ENCODE measurements at places on chromosomes 7 and 10.
A peak's percentile ranks its signal among the peaks of the same experiment; 100 is the strongest.

GRCh38 chr10:13450069-13450468, 78.7 kb downstream of the BEND7 start:
- DNase-seq, result no peak

DNA sequence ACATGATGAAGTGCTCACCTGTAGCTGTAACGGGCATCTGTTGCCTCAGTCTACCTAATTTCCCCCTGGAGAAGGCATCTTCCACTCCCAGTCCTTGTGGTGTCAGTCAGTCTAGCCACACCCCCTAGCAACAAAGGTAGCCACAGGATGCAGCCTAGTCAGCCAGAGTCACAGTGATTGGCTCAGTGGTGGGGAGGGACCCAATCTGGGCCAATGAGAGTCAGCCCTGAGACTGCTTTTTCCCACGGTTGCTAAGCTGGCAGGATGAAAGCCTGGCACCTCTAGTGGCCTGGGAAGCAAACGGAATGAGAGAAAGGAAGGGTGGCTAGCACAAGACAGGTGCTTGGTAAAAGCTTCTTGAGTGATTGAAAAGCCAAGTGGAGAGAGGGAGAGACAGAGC, 118.6 kb downstream of the SH3PXD2A start:
- peak; percentile 29 for DNase-seq

GRCh38 chr7:16061011-16061410, 360.3 kb downstream of the CRPPA start:
- DNase-seq, result no peak

DNA sequence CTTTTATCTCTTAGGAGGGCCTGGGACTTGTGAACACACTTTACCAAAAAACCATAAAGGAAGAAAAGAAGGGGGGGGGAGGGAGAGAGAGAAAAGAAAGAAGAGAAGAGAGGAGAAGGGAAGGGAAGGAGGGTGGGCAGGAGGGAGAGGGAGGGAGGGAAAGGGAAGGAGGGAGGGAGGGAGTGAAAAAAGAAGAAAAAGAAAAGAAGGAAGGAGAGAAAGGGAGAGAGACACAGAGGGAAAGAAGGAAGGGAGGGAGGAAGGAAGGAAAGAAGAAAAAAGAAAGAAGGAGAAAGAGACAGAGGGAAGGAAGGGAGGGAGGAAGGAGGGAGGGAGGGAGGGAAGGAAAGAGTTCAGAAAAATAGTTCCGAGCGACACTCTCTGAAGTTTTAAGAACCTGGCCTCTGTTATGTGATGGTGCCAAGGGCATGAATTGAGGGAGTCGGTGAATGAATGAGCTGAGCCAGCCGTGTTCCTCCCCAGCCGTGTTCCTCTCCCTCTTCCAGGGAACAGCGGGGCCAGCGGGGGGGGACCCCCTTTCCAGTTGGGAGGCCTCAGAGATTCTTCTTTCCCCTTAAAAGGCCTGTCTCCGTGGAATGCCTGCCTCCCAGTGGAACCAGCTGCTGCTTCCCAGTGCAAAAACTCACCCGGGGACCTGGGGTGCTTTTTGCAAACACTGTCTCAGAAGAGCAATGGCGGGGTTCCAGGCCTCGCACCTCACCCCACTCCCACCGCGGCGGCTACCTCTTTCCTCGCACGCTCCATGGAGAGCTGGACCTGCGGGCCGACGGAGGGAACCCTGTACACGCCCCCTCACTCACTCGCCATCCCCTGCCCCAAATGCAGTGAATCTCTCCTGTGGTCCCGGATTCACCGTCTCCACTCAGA, 84.1 kb downstream of the FOXL3 start:
- no peak for DNase-seq

DNA sequence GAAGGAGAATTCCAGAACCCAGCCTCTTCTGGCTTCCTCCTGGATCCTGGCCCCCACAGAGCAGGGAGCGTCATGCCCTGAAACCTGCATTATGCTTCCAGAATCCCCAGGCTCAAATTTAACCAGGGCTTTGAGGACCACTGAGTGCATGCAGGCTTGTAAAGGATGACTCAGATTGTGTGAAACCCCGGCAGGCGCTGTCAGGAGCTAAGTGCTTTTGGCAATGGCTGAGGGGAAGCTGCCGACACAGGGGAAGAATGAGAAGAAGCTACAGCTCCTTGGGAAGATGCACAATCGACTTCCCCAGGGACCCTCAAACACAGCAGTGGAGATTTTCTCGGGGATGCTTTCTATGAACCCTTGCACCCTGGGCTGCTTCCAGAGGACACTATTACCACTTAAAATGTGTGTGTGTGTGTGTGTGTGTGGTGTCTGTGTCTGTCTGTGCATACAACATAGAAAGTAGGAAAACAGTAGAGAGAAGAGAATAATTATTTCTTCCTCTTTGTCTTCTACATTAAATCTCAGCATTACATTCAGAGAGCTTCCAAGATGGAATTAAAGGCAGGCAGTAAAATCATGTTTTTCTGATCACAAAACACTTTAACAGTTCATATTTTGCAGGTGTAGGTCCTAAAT, 183.5 kb upstream of the INHBA start:
- no peak for DNase-seq

GRCh38 chr7:93559639-93560491, 14.7 kb downstream of the CALCR start:
- no peak for DNase-seq

DNA sequence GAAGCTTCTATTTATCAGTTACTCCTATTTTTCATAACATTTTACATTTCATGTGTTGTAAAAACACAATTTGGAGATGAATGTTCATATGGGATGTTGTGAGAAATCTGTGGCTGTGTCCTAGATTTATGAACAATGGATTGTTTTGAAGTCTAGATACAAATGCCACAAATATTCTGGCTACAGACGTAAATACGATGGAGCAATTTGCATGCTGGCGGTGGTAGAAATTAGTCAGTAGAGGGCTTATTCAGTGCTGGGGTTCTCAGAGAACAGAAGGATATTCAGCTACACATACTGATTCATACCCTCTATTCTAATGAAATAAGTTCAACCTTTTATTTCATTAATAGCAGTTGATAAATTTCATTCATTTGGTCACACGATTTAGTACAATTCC, 48.8 kb downstream of the PLPP4 start:
- no peak for DNase-seq

GRCh38 chr10:86684331-86685097, 16.2 kb downstream of the LDB3 start:
- DNase-seq, result no peak

GRCh38 chr10:118735294-118735693, 19.5 kb downstream of the CACUL1 start:
- DNase-seq, result no peak

DNA sequence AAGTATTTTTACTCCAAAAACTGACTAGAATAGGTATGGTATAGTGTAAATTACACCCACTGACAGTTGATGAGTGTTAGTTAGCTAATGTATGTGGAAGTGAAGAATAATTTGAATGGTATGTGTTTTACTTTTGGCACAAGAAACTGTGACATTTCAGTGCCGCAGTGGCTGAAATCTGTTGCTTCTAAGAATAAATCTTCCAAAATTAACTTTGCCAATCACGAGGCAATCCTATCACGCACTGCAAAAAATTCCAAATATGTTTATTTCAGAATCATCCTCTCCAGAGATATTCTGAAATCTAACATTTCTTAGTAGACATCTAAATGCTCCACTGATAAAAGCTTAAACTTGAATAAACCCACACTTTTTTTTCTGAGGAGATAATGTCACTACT, 61.2 kb downstream of the PCLO start:
- DNase-seq, result no peak

GRCh38 chr7:48173756-48174382, 2.6 kb downstream of the ABCA13 start:
- no peak for DNase-seq

DNA sequence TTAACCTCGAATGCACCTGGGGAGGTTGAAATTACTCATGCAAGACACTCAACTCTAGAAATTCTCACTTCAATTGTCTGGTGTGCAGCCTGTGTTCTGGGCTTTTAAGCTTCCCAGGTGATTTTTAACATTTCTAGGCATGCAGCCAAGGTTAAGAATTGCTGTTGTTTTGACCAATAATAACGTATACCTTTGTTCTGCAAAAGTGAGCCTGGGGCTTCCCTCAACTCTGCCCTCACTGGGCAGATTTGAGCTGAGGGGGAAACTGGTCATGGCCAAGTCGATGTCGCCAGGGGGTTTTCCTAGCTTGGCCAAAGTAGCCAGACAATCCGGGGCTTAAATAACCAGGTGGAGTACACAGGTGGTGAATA, 568 bp downstream of the PRSS2 start:
- no peak for DNase-seq

DNA sequence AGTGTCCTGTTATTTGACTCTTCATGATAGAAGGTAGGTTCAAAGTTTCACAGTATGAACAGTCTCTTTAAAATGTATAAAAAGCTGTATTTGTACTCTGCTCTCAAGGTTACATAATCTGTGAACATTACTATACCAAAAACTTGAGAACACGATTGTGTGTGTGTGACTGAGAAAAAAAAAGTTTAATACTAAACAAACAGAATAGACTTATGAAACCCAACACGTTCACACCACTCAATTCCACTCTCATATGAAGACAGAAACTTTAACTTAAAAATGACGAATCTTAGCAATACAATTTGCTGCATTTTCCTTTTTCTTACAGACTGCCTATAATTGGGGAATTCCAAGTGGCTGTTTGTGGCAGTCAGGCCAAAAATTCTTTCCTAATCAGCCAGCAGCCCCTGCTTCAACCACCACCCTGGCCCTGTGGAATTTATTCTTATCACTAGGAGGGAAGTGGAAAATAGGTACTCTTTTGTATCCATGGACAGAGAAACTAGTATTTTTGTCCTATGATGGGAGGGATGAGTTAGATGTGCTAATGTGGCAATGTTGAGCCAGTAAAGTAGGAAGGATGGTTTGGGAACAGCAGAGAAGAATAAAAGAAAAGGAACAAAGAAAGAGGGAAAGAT, 42.8 kb downstream of the MINDY3 start:
- DNase-seq, result no peak

GRCh38 chr7:154592388-154592787, 410.5 kb downstream of the PAXIP1 start:
- no peak for DNase-seq

DNA sequence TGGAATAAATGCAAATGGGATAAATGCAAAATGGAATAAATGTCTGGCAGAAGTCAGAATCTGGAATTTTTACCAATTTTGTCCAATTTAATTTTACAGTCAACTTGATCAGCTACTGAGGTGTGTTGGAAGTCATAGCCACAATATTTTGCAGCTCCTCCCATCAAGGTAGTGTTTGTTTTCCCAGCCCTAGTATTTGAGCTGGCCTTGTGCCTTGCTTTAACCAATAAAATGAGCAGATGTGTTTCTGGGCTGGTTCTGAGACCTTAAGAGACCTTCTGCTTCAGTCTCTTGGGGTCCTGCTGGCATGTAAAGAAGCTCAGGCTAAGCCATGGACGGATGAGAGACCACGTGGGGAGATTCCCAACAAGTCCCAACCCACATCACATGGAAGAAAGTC, 42.7 kb upstream of the RSBN1L start:
- no peak for DNase-seq

DNA sequence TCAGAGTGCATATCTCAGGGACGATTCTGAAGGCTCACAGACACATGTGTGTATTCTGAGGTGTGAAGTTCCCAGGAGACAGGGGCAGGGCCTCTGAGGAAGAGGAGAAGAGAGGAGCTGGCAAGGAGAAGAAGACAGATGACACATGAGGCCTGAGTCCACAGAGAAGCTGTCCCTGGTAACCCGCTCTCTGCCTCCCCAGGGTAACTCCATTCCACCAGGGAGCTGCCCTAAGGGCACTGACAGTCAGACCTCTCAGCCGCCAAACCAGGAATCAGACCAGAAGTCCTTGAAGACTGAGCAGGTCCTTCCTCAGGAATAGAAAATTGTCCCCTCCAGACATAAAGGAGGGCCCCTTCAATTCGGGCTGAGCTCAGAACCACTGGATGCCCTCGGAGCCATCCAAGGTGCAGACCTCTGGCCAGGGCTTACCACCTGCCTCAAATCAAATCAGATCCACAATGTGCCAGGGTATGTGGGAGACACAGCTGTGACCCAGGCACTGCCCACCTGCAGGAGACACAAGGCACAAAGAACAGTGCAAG, 57.4 kb downstream of the TLL2 start:
- no peak for DNase-seq

DNA sequence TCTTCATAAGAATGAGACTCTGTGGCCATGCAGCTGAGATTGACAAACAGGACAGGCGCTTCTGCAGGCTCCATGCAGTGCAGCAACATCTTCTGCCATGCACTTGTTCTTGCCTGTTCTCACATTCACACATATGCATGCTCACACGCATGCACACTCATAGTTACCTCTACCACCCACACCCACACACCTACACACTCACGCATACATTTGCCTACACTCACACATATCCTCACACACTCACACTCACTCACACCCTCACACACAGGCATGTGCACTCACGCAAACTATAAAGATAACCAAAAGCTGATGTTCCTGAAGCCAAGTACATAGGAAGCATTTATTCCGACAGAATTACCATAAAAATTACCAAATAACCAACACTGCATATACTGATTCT, 15.7 kb downstream of the GLI3 start:
- DNase-seq, result no peak

DNA sequence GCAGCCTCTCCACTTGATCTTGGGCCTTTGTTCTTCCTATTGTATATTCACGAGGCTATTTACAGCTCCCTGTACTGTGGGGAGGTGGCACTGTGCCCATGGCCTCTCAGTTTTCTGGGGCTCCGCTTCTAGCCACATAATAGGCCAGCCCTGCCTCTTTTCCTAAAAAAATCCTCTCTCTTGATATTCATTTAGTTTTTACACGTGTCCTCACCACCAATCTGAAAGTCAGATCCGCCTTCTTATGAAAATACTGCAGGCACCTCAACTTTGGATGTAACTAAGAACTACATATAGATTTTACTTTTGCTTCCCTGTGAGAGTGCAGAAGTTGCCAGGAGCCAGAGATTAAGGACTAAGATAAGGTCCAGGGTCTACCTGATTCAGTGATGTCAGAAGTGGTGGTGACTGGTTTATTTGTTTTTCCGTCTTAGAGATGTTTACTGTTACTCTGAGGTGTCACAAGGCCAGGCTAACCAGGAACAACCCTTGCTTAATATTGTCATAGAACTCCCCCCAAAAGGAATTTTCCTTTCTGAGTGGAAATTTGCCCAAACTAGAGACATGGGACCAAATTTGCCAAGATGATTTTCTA, 7.8 kb downstream of the BAMBI start:
- no peak for DNase-seq

- no peak for DNase-seq
Observed at GRCh38 chr7:45092931-45093235, 4.1 kb upstream of the NACAD start.

GRCh38 chr7:157818701-157819454, 482.1 kb downstream of the DNAJB6 start:
- DNase-seq, result no peak

DNA sequence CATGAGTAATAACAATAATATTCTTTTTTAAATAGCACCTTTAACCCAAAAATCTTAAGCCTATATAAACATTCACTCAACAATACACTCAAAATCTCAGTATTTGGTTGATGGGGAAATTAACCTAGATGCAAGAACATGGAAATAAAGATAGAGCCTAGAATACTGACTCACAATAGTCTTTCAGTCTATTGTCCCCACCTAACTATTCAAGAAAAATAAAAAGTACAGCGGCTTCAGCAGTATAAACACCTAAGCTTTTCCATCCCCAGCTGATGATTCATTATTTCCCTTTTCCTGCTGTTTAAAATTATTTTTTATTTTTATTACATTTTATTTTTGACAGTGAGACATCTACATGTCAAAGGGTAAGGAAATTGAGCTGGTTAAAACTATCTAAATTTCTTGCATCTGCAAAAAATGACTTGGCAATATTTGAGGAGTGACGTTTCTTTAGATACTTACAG, 201.4 kb downstream of the FZD1 start:
- DNase-seq, result no peak

- no peak for DNase-seq
Observed at GRCh38 chr10:4264209-4264865, 479.3 kb upstream of the KLF6 start.

Data from activated CD4-positive, alpha-beta T cell treated with anti-CD3 and anti-CD28 coated beads, Interleukin-2, Interleukin-4, amounts not matched to agents 100 ng/mL and 50 ng/mL, durations not matched to agents 16 hours and 8 hours (primary cell).